ENCODE measurements at places on chromosomes 11 and 22.

DNA sequence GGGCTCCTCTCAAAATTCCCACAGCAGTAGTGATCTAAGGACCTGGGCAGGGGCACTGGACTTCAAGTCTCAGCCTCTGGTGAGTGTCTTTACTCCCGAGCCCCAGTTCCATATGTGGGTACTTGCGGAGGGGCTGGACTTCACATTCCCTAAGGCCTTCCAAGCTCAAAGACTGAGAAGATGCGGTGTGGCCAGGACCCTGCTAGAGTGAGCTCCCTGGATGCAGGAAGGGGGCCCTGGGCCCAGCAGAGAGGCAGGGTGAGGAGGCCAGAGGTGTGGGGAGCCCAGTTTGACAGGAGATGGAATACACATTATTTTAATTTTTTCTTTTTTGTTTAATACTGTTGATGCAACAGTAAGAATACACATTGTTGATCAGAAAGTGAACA, 83.7 kb downstream of the IGLL1 start:
- DNase-seq, result no peak

DNA sequence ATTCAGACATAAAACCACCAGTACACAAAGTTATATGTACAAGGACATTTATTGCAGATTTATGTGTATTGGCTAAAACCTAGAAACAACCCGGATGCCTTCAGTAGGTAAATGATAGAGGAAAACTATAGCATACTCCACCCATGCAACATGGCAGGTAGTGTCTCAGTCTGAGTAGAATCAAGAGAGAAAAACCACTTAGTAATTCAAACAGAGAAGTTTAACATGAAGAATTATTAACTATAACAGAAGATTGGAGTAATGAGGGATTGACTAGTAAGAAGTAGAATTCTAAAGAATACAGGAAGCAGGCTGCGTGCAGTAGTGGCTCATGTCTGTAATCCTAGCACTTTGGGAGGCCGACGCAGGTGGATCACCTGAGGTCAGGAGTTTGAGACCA, 16.2 kb upstream of the SPTY2D1 start:
- DNase-seq, result no peak

GRCh38 chr11:36296884-36297543, 926 bp downstream of the PRR5L start:
- no peak for DNase-seq

DNA sequence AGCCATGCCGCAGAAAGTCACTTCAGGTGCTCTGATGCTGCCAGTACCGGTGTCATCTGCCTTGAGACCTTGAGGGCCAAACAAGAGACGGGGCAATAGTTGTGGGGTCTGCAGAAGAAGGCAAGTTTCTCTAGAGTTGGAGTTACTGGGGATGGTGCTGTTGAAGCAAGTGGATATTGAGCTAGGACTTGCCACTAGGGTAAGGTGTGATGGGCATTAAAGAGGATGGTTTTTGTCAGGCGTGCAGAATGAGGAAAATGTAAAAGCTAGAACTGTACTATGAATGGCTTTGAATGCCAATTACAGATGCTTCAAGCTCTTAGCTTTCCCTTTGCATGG, 61.6 kb downstream of the TNRC6B start:
- no peak for DNase-seq

- DNase-seq, result no peak
Observed at GRCh38 chr11:128726458-128727139, 32.7 kb downstream of the FLI1 start.

DNA sequence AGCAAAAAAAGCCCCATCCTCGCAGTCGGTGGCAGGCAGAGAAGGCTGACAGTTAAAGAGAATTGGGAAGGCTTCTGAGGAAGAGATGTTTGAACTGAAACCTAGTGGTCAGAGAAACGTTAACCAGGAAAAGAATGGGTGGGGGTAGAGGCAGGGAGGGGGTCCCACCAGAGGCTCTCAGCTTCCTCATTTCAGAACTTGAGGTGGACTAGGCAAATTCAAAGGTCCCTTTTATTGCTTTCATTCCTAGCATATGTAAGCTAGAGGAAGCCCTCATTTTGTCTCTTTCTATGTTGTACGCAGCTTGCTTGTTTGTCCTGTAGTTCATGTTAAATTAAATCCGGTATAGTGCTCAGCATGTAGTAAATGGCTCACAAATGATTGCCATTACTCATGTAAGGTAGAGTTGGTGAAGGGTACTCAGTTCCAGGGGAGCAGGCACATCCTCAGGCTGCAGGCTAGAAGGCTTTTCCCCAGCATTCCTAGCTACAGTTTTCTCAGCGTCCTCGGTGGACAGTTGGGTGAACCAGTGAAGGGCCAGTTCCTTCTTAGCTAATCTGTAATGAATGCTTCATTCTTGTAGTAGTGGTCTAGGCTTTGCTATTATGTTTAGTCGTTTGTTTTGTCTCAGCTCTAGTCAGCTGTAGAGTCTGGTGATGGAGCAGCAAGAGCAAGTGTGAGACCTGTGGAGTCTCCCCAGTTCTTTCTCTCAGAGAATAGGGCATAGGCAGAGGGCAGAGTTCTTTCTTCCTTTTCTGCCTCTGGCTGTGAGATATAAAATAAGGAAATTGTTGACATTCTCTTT, 58.6 kb downstream of the UVRAG start:
- no peak for DNase-seq

DNA sequence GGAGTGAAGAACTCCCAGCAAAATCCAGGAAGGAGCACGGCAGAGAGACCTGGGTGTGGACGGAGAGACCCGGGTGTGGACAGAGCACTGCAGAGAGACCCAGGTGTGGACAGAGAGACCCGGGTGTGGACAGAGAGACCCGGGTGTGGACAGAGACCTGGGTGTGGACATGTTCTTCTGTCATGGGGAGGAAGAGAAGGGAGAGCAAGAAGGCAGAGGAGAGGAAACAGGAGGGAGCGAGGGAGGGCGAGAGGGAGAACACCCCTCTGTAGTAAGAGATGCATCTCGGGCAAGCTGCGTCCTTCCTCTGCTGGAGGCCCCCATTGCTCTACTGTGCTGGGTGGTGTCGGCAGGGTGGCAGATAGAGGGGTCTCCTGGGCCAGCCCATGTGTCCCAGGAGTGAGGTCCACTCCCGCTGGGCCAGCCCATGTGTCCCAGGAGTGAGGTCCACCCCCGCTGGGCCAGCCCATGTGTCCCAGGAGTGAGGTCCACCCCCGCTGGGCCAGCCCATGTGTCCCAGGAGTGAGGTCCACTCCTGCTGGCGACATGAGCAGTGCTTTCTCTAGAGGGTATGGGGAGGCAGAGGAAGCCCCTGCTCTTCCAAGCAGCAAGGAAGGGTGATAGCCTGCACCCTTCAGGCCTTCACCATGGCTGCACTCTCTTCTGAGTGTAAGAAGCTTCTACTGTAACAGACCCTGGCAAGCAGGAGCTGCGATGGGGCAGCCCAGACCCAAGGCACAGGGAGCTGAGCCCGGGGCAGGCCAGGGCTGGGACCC, 934.2 kb downstream of the BRD1 start:
- DNase-seq, result no peak

DNA sequence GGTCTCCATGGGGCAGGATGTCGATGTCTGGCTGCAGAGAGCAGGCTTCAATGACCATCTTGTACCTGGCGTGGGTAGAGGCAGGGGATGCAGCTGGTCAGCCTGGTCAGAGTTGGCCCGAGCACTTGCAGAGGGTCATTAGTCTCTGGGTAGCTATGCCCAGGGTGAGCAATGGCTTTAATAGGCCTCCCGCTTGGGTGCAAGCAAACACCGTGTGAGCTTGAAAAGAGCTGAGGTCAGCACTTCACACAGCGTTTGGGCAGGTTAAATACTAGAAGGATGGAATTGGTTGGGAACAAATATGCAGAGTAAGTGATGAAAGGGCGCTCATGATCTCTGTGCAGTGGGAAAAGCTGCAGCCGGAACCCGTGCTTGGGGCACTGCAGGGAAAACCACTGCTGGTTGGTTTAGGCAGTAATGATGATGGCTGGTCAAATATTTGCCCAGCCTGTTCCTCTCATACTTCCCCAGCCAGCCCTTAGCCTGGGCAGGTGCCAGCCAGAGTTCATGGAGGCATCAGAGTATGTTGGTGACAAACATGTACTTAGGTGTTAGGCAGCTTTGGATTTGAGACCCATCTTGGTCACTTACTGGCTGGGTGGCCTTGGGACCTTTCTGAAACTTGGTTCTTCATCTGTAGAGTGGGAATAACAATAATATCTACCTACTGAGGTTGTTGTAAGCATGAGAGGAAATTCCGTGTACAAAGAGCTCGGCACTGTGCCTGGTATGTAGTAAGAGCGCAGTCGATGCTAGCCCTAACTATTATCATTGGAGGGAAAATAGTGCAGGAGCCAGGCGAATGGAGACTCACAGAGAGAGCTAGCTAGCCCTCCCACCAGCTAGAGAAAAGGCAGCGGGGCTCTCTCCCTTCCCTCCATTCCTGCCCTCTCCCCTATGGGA, 25.2 kb upstream of the KCNJ11 start:
- no peak for DNase-seq

- DNase-seq, result no peak
Observed at GRCh38 chr11:34564807-34565241, 51.2 kb upstream of the ELF5 start.

DNA sequence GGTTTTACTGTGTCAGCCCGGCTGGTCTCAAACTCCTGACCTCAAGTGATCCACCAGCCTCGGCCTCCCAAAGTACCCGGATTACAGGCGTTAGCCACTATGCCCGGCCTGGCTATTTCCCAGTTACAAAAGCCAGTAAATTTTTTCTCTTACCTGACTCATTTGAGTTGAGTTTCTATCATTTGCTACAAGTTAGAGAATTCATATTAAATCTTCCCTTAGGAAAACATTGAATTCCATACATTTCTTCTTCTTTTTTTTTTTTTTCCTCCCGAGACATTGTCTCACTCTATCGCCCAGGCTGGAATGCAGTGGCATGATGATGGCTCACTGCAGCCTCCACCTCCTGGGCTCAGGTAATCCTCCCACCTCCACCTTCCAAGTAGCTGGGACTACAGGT, 26.0 kb downstream of the CHEK2 start:
- no peak for DNase-seq

DNA sequence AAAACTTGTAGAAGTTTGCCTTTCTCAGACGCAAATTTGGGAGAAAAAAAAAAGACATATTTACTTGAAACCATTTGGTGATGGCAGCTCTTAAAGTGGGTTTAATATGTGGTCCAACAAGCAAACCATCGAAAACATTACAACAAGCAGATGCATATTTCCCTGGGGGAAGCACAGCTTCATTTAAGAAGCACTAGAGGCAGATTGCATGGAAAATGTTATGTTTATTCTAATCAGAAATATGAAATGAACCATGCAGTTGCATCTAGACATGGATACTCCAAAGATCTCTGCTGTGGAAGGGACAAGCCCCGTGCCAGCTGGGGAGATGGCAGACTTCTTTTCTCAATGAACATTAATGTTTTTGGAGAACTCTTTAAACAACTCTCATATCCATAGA, 57.4 kb upstream of the PARVA start:
- DNase-seq, result no peak

DNA sequence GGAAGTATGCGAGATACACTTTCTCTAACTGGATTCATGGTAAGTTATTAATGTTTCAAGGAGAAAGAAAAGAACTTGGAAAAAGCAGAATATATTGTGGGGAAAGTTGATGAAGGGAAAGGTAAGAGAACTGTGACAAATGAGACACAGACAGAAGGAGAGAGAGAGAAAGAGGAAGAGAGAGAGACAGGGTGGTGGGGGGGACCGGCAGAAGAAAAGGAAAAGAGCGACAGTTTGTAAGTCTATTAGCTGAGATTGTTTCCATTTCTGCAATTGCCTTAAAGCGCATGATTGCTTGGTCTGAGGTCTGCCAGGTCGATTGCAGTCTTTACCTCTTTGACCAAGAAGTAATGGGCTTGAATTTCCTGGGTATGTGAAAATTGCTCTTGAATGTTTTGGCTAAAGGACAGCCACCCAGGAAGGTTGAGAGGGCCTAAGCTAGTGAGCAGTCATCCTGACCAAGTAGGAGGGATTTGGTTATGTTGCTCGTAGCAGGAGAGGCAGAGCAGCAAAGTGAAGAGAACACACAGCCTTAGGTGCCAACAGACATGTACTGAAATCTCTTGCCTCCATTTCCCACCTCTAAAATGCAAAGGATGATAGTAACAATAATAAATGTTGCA, 23.6 kb upstream of the TMA7B start:
- no peak for DNase-seq

DNA sequence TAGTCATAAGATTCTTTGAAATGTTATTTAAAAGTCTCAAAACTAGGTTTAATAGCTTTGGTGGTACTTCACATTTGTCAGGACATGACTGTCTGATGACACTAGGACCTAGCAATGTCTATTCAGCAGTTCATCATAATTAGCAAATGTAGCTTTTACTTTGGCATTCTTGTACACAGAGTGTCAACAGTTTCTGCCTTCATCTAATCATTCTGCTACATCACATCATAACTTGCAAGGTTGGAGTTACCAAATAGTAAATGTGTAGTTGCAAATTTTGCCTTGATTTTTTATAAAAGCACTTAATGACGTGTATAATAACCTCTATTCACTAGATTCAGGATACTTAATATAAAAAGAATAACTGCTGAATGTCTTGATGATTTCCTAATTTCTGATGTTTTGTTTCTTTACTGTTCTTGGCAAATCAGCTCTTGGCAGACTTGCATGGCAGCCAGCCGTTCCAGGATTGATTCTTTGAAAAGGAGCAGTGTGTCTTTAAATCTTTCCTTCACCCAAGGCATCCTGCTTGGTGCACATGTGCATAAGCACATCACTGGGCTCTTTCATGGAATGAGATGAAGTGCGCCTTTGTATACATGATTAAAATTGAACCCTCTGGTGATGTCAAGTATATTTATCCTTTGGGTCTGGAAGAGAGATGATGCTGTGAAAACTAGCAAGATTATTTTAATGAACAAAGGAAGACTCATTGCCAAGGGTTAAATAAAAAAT, 12.2 kb downstream of the FBXO7 start:
- DNase-seq, result no peak

DNA sequence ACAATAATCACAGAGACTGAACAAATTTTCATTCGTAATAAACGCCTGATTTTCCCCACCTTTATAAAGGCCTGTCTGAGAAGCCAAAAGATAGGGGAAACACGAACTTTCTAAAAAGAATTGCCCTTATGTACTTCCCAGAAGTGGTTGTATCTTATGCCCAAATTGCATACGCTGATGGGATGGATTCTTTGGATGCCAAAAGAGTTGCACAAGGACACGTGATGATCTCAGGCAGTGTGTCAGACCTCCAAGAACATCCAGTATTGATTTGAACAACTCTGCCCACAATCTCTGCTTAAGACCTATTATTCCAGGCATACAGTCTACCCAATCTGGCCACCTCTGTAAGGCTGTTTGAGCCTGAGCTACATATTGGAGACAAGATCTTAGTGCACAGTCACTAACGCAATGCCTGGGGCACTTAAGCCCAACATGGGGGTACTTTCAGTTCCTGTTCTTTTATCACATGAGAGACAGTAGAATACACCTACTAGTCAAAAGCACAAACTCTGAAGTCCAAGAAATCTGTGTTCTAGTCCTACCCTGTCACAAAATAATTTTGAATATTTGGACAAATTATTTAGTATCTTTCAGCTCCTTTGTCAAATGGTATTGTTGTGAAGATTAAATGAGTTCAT, 38.9 kb downstream of the OR10A6 start:
- no peak for DNase-seq

GRCh38 chr11:104001561-104002056, 34.8 kb upstream of the DDI1 start:
- no peak for DNase-seq

- no peak for DNase-seq
Observed at GRCh38 chr11:106242718-106243415, 165.4 kb downstream of the AASDHPPT start.

- no peak for DNase-seq
Observed at GRCh38 chr11:43130616-43131015, 181.2 kb upstream of the API5 start.

Measured in stimulated activated CD4-positive, alpha-beta T cell treated with anti-CD3 and anti-CD28 coated beads, Interleukin-4, amount 100 ng/mL, for 24 hours (primary cell).